Aorta (tissue), 5 donors: ENCODE measurements at places on chromosomes 13 and 19. TPM values are rescaled to one million over a fixed set of nuclear protein-coding genes. Genes with fewer than 3 reads are reported as not detected.

CYP4F11 gene
- total RNA-seq, result 11.0 TPM

SERTAD3 gene
- total RNA-seq, result 46.3 TPM

TLE2 gene
- total RNA-seq, result 54.8 TPM

GPC5 gene
- 0.97 TPM for total RNA-seq

PLPPR2 gene
- total RNA-seq, result 37.4 TPM

IGSF23 gene
- total RNA-seq, result not detected

EXOC3L2 gene
- total RNA-seq, result 13.9 TPM

SYT5 gene
- total RNA-seq, result not detected

ZNF649 gene
- 15.3 TPM for total RNA-seq

C5AR1 gene
- total RNA-seq, result 38.7 TPM

MYPOP gene
- total RNA-seq, result 7.3 TPM

ARL11 gene
- 1.1 TPM for total RNA-seq

SELENOV gene
- total RNA-seq, result not detected

SSC5D gene
- total RNA-seq, result 64.1 TPM

PCP2 gene
- not detected for total RNA-seq

WDFY2 gene
- total RNA-seq, result 24.4 TPM

ZNF813 gene
- total RNA-seq, result 4.0 TPM

GSX1 gene
- total RNA-seq, result not detected

ERICH4 gene
- not detected for total RNA-seq

CYP4F22 gene
- total RNA-seq, result not detected

RAB3A gene
- 3.4 TPM for total RNA-seq

RAP2A gene
- 34.5 TPM for total RNA-seq

LHB gene
- not detected for total RNA-seq

CLDN10 gene
- total RNA-seq, result not detected

CEACAM3 gene
- total RNA-seq, result 0.39 TPM

FFAR2 gene
- total RNA-seq, result 1.2 TPM

USHBP1 gene
- total RNA-seq, result 4.6 TPM

ZBTB7A gene
- 53.9 TPM for total RNA-seq

MEF2B gene
- 1.6 TPM for total RNA-seq

GET3 gene
- total RNA-seq, result 42.2 TPM

ZNF20 gene
- total RNA-seq, result 6.8 TPM

OR7D2 gene
- not detected for total RNA-seq

C19orf18 gene
- total RNA-seq, result 2.0 TPM

NCR1 gene
- 1.0 TPM for total RNA-seq

ZNF99 gene
- total RNA-seq, result 0.51 TPM

TEKTIP1 gene
- 1.8 TPM for total RNA-seq

UBE2S gene
- 13.2 TPM for total RNA-seq

CAPN12 gene
- total RNA-seq, result 1.9 TPM

KIR2DL4 gene
- total RNA-seq, result not detected

ZNF791 gene
- 35.2 TPM for total RNA-seq

CD177 gene
- total RNA-seq, result 2.1 TPM

ZNF845 gene
- 7.3 TPM for total RNA-seq

GJA3 gene
- 0.42 TPM for total RNA-seq

IL11 gene
- total RNA-seq, result 0.23 TPM

PABPC3 gene
- 0.23 TPM for total RNA-seq

VSTM2B gene
- total RNA-seq, result not detected

ACER1 gene
- total RNA-seq, result not detected

COL4A1 gene
- 564 TPM for total RNA-seq

CHAF1A gene
- 6.5 TPM for total RNA-seq

CLEC11A gene
- 8.4 TPM for total RNA-seq
